ENCODE measurements at places on chromosomes 12 and 14.

DNA sequence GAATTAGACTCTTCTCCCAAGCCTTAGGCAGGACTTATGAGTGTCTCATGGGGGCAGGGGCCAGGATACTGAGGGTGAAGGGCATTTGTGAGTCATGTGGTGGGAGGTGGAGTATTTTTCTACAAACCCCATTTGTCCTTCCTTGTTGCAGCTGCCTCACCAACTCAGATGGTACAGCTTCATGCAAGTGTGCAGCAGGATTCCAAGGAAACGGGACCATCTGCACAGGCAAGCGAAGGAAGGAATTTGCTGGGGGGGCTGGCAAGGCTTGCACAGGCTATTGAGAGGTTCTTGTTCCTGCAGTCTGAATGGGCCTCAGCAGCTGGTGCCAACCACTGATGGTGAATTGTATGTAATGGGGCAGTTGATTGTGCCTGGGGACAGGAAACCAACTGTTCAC lies 125.1 kb downstream of the STAB2 start:
- no peak for DNase-seq

GRCh38 chr12:21339921-21340320 lies 5.2 kb upstream of the SLCO1A2 start:
- DNase-seq, result no peak

DNA sequence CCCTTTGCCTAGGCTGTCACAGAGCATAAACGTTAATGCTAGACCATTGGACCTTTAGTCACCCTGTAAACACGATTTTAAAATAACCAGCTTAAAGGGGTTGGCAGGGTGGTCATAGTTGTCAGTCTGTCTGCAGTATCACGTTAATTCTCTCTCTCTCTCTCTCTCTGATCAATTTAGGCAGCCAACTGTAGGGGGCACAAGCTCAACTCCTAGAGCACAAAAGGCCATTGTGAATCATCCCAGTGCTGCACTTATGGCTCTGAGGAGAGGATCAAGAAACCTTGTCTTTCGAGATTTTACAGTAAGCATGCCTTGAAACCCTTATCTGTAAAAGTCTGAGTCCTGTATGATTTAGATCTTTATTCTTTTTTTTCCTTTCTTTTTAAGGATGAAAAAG lies 97.1 kb downstream of the SCAF11 start:
- DNase-seq, result no peak

DNA sequence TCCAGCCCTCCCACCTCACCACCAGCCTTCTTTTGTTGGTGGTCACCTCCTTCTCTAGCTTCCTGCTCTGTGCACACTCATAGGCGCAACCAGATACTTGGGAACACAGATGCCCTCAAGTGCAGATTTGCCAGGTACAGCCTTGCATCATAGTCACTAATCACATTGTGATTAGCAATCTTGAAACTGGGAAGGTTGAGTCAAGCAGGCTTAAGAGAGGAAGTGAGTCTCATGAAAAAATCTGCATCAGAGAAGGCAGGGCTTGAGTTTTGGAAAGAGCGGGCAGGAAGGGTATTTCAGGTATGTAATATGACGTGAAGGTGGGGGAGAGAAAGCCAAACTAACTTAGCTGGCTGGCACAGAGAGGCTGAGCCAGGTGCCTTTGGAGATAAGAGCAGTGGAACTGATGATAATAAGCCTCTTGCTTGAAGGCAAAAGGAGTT lies 2.7 kb upstream of the RABGGTA start:
- peak; percentile 22 for DNase-seq

DNA sequence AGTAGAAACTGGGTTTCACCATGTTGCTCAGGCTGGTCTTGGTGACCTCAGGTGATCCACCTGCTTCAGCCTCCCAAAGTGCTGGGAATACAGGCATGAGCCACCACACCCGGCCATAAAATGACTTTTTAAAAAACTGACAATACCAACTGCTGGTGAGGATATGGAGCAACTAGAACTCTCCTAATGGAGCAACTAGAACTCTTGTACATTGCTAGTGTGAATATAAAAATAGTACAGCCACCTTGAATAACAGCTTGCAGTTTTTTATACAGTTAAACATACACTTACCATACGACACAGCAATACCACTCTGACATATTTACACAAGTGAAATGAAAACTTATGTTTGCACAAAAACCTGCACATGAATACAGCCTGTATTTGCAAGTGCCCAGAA lies 2.5 kb upstream of the CFAP73 start:
- no peak for DNase-seq

GRCh38 chr12:47977772-47978597 lies 14.6 kb downstream of the TMEM106C start:
- no peak for DNase-seq

DNA sequence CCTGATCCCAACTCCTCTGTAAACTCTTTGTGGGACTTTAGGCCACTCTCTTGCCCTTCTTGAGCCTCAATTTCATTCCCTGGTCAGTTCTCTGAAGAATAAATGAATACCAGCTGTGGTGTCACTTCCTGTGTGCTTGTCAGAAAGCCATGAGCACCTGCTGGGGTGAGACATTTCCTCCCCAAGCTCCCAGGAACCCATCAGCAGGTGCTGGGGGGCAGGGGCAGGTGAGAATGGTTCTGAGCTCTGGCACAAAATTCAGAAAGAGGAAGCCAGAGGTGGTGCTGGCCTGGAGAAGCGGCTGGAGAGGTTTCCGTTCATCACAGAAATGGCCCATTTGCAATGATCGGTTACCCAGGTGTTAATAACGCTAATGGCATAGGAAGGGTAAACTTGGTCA lies 14.9 kb downstream of the LHX5 start:
- DNase-seq, result no peak

DNA sequence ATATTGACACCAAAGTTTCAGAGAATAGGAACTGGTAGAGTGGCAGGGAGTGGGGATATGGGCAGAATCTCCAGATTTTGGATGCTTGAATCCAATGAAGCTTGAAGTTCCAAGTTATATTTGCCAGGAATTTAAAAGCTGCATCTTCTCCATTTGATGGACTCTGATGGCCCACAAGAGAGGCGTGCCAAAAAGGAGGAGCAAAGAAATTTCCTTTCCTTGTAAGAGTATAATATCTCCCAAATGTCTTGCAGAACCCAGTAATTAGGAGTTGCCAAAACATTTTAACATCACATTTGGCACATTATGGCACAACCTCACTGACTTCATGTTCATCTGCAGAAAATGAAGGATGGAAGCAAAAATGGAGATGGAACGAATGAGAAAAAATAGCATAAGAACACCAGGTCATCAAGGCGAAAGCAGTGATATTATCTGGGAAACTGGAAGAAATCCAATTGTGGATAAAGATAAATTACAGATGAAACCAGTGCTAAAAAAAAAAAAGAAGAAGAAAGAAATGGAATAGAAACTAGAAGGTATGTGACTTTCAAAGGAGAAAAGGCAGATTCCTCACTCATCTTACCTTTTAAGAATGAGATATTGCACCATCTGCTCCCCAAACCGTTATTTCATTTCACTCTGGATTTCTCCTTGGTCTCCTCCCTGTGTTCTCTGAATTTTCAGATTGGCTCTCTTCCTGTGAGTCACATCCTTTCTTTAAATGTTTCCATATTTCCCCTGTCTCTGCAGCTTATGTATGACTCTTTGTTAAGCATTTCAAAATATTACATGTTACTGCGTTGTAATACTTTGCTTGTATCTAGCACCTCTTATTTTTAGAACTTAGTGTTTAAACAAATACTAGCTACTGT lies 13.5 kb upstream of the FLRT2 start:
- DNase-seq, result no peak

DNA sequence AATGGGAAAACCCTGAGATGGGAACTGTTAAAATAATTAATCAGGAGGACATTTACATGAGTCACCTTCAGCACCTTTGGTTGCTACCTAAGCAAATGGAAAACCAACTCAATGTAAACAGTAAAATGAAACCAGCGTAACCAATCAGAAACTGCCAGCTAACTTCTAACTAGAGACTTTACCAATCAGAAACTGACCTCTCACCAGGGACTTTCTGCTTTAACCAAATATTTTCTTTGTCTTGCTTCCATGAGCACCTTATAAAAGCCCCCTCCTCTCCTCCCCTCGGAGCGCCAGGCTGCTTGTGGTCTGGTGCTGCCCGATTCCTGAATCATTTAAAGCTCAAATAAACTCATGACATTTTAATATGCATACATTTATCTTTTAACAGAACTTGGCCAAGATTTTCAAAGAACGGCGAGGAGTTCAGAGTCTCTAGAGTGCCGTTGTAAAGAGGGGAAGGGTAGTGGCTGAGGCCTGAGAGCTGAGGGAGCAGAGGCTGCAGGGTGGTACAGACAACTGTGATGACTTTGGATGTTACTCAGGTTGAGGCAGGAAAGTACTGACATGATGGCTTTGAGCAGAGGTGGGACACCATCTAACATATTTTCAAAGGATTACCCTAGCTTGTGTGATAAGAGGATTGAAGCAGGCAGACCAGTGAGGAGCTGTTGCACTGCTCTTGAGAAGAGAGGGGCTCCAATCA lies 183.6 kb downstream of the CRADD start:
- no peak for DNase-seq

Data from activated T-cell treated with anti-CD3 and anti-CD28 coated beads for 48 hours (primary cell).